ENCODE measurements at places on chromosomes 6 and 20. TPM values are rescaled to one million over a fixed set of nuclear protein-coding genes. Genes with fewer than 3 reads are reported as not detected.

GRCh38 chr6:45698046-45698445 is 317.6 kb downstream of the CLIC5 start:
- no peak for DNase-seq

- no peak for DNase-seq
Observed at GRCh38 chr6:103255132-103255531, 1604.6 kb downstream of the HACE1 start.

- no peak for DNase-seq
Observed at GRCh38 chr20:55761797-55762196, 243.5 kb downstream of the CBLN4 start.

Gene IER3
- 16.5 TPM for total RNA-seq

DNA sequence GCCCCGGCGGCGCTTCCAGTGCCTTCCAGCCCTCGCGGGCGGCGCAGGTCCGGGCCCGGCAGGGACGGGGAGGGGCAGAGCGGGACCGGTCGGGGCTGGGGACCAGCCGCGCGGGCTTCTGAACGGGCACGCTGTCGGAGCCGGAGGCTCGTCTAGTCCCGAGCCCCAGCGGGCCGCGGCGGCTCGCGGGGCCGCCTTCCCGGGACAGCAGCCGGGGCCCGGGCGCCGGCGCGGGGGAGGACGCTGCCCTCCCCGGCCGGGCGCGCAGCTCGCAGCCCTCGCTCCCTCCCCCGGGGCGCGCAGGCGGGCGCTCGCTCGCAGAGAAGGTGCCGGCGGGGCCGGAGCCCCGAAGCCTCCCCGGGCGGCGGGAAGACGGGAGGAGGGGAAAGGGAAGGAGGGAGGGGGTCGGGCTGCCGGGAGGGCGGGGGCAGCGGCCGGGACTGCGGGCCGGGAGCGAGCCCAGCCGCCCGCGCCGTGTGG is 696 bp upstream of the SIRPA start:
- DNase-seq: peak; percentile 62

DNA sequence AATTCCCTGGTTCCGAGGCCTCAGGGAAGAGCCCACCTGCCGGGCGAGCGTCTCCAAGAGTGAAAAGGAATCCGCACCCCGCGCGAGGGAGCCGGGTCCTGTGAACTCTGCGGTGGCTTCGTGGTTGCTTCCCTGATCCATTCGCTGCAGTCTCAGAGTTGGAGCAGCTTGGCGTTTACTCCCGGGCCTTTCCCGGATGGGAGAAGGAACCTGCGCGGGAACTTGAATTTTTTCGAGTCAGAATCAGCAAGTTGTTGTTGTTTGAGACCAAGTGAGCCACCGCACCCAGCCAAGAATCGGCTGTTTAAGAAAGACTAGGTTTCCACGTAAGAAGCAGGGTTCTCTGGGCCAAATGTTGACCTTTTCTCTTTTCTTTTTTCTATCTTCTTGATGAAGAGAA is 12.9 kb downstream of the PRSS16 start:
- no peak for DNase-seq

Gene MATN4
- total RNA-seq: not detected
